NCI-H345 (cell line): ENCODE measurements at places on chromosomes 2 and 18.

GRCh38 chr2:218278531-218279360 is 8.4 kb downstream of the PNKD start:
- DNase-seq = no peak

GRCh38 chr18:6498289-6498856 is 83.7 kb upstream of the L3MBTL4 start:
- no peak for DNase-seq

GRCh38 chr18:7147399-7147798 is 29.8 kb upstream of the LAMA1 start:
- no peak for DNase-seq

- no peak for DNase-seq
Measured at GRCh38 chr2:99514357-99514756, 24.5 kb upstream of the REV1 start.

- DNase-seq = no peak
Measured at GRCh38 chr2:744088-744487, 66.9 kb upstream of the TMEM18 start.

DNA sequence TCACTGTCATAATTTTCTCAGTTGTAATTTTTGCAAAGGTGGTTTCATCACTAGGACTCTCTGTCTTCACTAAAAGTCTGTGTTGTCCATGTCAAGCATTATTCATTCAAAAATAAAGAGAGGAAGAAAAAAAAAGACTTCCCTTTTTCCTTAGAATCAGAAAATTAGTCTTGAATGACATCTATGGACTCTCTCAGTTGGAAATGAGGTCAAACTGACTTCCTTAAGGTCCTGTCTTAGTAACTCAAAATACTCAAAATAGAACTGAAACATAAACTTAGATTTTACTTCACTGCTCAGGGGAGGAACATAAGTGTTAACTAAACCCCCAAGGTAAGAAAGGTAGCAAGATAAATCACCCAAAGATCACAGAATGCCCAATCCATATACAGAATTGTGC is 2.2 kb upstream of the ZNF407 start:
- DNase-seq = no peak

DNA sequence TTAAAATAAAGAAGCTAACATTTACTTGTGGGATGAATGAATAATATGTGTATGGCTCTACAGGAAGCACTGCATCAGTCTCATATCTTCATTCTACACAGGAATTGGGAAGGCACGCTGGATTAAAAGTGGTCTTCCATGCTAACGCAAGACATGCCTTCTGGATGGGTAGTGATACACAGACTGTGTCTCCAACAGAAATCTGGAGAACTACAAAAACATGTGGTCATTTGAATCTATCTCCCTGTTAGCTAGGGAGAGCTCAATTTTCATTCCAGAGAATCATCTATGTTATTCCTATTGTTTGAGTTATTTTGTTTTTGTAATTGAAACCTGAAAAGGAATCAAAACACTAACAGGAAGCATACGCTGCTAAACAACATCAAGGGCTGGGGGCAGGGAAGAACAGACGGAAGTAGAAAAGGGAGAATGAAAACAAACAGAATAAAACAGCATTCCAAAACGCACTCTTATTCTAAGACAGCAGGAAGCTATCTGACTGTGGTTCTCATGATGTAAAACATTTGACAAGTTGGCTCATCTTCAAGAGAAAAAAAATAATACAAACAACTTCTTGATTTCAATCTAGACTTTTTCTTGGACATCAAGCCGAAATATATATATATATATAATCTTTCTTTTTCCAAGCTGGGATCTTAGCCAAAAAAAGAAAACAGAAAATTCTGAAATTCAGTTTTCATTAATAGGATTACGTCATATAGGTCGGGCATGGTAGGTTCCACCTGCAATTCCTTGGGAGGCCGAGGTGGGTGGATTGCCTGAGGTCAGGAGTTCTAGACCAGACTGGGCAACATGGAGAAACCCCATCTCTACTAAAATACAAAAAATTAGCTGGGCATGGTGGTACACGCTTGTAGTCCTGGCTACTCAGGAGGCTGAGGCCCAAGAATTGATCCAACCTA is 31.5 kb upstream of the ASNSD1 start:
- no peak for DNase-seq

- DNase-seq = no peak
Measured at GRCh38 chr18:58975781-58976180, 111.1 kb downstream of the ZNF532 start.

DNA sequence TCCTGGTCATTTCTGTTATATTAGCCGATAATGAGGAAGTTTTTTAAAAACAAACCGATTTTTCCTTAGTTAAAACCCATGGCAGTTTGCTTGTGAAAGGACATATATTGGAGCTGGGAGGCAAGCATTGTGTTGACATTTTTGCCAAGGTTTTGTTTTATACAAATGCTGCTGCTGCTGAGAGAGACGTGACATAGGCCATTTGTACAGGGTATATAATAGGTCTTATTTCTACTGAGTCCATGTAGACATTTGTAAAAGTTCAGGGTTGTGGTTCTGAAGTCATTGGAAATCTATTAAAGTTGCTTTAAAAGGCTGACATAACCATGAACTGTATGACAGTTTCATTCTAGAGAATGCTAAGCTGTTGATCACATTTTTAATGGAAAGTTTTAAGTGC is 424.0 kb upstream of the FANCL start:
- no peak for DNase-seq

DNA sequence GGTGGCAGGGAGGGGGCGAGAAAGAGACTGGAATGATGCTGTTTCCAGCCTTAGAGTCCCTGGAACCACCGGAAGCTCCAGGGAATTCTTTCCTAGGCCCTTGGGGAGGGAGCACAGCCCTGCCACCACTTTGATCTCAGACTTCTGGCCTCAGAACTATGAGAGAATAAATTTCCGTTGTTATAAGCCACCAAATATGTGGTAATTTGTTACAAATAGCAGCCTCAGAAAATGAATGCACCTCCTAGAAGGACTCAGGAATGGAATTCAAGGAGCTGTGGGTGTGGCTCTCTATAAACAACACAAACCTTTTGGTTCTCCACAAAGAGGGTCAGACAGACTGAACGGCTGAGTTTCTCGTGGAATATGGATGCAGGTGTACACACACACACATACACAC is 144.5 kb downstream of the ACKR3 start:
- no peak for DNase-seq

- no peak for DNase-seq
Measured at GRCh38 chr18:4544142-4544541, 89.0 kb upstream of the DLGAP1 start.

GRCh38 chr2:25664183-25664964 is 9.0 kb downstream of the DTNB start:
- DNase-seq = peak; percentile 13

DNA sequence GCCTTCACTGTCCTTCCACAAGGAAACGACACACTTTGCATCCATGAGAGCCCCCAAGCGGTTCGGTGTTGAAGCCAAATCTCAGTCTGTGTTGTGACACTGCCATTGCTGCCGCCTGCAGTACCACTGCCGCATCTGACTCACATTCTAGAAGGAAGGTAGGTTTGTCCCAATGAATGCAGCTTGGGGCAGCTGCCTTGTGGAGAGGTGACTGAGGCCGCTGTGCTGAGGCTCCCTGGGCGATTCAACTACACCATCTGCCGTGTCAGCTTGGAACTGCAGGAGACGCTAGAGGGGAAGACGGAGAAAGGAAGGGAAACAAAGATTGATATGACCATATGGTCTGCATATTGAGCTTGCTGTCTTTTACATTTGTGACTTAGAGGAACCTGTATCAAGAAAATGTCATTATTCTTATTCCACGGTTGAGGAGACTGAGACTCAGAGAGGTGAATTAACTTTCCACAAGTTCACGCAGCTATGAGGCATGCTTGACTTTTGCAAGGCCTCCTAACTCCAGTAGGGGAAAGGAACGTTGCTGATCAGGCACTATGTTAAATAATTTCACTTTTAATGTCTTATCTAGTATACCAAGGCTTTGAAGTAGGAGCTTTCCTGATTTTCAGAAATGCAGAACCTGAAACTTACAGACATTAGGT is 43.5 kb upstream of the LMAN1 start:
- DNase-seq = peak; percentile 97

GRCh38 chr18:80033181-80034067 is 810 bp upstream of the RBFA start:
- DNase-seq = peak; percentile 53

DNA sequence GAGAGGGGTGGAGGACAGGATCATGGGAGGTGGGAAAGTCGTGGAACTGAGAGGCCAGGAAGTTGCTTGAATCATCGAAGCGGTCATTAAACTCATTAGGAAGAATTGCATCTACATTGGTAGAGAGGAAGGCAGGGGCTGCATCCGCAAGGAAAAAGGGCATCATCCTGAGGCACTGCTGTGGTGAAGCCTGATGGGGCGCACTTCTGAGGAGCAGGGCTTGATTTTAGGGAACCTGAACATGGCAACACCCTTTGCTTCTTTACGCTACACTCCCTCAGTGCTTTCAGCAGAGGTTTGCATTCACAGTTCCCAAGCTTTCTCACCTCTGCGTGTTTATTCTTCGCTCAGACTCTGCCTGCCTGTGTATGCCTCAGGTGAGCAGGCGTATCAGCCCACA is 352.0 kb upstream of the RAB6C start:
- DNase-seq = no peak

DNA sequence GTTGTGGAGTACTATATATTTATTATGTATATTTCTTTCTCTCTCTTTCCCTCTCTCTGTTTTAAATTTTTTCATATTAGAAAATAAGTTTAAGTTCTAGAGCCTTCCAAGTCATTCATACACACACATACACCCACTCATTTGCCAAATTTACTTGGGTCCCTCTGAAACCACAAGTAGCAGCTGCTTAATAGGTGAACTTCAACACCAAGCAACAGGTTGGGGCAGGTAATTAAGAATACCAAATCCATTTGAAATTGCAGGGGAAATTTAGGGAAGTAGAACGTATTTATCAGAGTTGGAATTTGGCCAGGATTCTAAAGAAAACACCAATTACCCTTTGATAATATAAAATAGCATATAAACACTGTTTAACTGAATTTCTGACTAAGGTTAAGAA is 75.0 kb upstream of the RBBP8 start:
- DNase-seq = no peak

- DNase-seq = no peak
Measured at GRCh38 chr18:62730941-62731340, 15.6 kb downstream of the PHLPP1 start.

- DNase-seq = peak; percentile 1
Measured at GRCh38 chr2:196750977-196751631, 48.4 kb downstream of the GTF3C3 start.

DNA sequence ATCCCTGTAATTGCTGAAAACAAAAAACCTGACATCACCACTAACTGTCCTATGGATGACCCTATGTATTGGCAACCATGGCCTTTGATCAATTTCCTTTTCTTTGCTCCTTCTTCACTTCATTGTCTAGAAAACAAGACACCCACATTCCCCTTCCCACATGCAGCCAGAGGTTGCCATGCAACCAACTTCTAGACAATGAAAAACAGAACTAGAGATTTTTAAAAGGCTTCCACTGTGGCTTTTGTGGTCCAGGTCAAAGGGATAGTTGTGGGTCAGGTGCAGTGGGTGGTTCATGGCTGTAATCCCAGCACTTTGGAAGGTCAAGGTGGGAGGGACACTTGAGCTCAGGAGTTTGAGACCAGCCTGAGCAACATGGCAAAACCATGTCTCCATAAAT is 139.3 kb upstream of the DOK6 start:
- no peak for DNase-seq

- DNase-seq = peak; percentile 18
Measured at GRCh38 chr2:24824966-24825882, 32.0 kb downstream of the CENPO start.
